ENCODE measurements at places on chromosomes 2 and 18.

- DNase-seq, result no peak
Measured at GRCh38 chr18:66316701-66317100, 287.2 kb downstream of the CDH19 start.

DNA sequence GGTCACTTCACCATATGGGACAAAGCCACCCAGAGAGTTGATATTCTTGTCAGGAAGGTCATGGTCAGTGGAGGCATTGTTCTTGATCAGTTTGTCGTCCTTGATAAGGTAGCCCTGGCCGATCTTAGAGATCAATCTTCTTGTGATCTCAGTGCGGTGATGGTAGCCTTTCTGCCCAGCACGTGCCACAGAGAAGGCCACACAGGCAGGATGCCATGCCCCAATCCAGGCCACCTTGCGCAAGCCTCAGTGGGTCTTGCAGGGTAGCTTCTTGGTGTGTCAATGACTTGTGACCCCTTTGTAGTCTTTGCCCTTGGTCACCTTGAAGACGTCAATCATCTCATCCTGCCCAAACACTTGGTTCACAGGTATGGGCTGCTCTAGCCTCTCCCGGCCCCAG lies 143.9 kb upstream of the ASB18 start:
- DNase-seq, result no peak

GRCh38 chr2:55781542-55781941 lies 87.9 kb upstream of the PNPT1 start:
- DNase-seq, result no peak

GRCh38 chr2:120441744-120442471 lies 96.0 kb downstream of the INHBB start:
- DNase-seq, result no peak

DNA sequence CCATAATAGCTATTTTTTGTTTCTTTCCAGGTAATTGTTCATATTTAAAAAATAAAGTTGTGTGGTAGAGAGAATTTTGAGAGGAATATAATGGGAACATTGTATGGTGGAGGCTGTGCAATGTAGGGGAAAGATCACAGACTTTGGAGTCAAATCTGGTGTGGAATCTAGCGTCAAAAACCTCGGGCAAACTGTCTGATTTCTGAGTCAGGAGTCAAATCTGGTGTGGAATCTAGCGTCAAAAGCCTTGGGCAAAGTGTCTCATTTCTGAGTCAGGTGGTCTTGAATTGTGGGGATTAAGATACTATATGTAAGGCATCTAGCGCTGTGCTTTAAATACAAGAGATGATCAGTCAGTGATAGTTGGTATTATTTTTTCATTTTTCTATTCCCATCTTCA lies 5.1 kb downstream of the PTPN4 start:
- DNase-seq, result no peak

GRCh38 chr2:98665677-98666076 lies 57.3 kb downstream of the UNC50 start:
- no peak for DNase-seq

DNA sequence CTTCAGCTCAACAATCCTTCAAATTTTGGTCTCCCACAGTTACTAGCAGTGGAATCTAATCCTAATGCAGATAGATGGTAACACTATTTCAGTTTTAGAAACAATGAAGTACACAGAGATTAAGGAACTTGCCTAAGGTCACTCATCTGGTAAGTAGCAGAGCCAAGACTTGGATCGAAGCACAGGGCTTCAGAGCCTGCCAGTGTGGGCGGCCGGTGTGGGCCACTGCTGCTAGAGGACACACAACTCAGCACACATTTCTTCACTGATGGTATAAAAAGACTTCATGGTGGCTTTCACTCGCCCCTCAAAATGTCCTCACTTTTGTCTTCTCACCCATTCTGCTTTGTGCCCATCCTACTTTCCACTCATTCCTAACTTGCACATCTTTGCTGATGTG lies 11.1 kb downstream of the C2orf74 start:
- DNase-seq, result no peak

DNA sequence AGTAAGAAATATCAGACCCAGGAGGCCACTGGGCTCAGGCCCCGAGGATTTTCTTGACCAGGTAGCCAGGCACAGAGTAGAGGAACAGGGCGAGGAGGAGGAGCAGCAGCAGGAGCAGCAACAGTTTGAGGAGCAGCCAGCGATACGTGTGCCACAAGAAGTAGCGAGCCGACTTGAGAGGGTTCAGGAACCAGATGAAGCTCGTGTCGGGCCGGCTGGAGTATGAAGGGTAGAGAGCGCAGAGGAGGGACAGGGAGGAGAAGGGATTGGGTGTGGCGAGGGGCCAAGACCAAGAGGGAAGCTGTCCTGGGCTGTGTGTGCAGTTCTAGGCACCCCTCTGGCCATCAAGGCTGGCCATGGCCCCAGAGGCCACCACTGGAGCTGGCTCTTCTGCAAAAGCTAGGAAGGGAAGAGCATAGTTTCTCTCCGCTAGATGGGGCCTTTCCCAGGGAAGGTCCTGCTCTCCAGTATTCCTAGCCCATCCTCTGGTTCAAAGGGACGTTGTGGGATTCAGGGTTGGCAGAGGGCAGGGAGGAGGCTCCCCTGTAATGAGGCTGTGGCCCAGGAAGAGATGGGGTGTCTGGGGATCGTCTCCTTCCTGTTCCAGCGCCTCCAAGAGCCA lies 17.8 kb downstream of the OTOF start:
- DNase-seq, result no peak

DNA sequence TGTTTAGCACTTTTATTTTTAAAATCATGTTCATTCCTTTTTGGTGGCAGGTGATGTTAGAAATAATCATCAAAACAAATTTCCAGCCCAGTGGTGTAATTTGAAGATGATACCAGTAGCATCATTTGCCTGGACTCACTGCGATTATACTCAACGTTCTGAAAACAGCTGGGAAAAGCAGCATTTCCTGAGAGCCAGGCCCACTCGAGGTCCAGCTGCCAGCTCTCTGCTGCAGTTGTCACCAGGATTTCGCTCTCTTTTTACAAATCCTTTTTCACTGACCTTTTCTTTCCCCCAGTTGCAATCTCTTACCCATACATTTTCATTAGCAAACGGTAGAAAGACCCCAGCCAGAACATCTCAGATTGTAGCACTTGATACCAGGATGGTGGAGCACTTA lies 110.6 kb upstream of the LYPD1 start:
- DNase-seq, result no peak

DNA sequence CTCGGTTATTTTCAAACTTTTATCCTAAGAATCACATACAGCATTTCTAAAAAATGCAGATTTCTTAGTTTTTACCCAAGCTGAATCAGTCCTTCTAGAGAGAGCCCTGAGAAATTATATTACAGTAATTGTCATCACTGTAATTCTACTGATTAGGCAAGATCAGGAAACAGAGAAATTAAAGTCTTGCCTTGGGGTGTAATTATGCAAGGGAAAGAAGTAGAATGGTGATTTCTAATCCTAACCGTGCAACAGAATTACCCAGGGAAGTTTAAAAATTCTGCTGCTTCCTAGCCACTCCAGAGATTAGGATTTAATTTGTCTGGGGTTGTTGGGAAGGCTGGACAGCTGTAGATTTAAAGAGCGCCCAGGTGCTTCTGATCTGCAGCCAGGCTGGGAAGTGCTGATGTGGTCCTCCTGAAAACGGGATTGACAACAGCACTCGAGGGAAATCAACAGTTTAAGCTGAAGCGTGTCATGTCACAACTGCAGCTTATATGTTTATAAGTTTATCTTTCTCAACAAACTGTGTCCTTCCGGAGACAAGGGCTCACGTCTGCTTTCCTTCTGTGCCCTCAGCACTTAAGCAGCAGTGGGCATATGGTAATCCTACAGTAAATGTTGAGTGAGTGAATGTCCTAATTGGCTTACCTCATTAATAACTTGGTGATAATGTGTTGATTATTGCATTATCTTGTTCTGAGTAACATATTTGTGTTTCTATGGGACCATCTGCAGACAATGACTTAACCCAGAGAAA lies 671.9 kb upstream of the SOX11 start:
- DNase-seq, result no peak

GRCh38 chr2:28480403-28481049 lies 15.3 kb upstream of the PLB1 start:
- no peak for DNase-seq

DNA sequence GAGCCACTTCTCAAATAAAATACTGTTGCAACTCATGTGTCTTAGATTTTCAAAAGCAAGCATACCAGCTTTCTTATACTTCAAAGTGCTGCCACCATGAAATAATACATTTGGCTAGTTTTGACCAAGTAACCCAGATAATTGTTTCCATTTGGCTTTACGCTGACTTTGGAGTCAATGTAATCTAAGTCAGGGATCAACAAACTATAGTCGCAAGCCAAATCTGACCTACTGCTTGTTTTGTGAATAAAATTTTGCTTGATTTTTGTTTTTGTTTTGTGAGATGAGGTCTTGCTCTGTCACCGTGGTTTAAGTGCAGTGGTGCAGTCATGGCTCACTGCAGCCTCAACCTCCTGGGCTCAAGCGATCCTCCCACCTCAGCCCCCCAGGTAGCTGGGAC lies 65.0 kb downstream of the OXER1 start:
- DNase-seq, result no peak

DNA sequence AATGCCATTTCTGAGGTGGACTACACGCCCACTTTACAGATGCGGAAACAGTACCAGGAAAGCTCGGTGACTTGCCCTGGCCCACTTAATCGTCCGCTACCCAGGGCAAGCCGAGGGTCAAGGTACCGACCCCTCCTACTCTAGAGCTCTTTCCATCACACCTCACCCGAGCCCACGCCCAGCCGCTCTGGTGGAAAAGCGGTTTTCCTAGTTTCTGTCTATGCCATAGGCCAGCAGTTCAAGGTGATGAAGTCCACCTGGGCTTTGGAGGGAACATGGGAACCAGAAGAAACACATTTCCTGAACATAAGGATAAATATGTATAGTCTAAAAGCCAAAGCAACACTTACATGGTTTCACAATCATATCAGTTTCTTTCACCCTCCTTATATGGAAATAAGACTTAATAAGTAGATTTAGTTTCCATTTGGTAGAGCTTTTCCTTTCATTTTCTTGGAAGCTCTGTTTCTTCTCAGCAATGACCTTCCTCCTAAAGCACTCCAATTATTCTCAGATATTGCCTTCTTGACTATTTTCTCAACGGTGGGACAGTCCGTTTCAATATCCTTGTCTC lies 567 bp downstream of the VWA3B start:
- DNase-seq, result no peak

DNA sequence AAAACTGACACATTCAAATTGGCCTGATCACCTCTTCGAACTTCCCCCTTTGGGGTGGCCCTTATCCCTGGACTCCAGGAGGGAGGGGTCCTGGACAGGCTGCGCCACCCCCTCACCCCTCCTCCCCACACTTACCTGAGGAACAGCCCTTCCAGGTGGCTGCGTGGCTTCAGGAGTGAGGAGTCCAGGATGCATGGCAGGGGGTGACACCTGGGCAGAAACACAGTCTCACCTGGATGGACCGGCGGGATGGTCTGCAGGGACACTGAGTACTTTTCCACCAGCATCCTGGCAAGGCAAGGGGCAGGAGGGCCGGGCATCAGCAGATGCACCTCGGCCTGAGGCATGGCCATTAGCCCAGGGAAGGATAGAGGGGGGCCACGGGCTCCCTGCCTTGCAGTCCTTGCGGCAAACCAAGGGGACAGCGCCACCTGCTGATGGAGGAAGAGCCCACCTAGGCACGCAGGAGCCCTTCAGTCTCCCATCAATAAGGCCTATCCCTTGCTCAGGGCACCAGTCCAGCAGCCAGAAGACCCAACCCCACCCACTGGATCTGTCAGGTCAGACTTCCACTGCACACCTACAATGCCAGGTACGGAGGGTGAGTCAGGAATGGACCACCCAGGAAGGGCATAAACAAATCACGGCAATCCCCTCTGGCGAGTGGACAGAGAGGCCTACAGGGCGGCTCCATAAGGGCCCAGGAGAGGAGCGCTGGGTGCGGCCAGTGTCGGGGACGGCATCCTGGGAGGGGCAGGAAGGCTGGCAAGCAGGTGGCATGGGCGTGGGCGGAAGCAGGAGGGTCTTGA lies 26.0 kb downstream of the FAM178B start:
- peak; percentile 62 for DNase-seq

GRCh38 chr2:148998165-148998830 lies 40.2 kb upstream of the LYPD6B start:
- DNase-seq, result no peak

DNA sequence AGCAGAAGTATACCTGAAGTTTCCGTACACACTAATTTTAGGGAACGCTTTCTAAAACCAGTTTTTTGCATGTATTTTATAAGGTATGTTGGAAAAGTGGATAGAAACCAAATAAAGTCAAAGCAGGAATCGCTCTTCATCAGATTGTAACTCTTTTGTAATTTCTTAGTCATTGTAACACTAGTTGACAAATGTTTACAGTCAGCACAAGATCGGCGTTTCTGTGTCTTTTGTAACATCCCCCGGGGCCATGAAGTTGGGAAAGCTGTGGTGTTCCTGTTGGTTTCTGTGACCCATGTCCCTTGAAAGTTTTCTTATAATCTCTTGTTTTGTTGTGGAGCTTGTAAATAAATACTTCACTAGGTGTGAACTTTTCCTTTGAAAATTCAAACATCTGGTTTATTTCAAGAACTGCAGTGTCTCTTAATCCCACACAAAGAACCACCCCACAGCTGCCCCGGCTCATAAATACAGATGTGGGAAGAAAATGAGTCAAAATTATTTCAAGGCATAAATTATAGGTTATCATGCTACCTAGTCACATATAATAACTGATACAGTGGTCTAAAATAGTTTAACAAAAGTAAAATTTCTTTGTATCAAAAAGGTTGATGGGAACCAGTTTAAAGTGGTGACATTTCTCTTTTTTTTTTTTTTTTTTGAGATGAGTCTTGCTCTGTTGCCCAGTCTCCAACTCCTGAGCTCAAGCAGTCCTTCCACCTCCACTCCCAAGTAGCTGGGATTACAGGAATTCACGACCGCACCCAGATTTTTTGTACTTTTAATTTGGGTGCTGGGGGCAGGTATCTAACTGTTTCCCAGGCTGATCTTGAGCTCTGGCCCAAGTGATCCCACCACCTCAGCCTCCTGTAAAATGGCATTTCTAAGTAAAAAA lies 751 bp upstream of the NMI start:
- DNase-seq, result no peak

DNA sequence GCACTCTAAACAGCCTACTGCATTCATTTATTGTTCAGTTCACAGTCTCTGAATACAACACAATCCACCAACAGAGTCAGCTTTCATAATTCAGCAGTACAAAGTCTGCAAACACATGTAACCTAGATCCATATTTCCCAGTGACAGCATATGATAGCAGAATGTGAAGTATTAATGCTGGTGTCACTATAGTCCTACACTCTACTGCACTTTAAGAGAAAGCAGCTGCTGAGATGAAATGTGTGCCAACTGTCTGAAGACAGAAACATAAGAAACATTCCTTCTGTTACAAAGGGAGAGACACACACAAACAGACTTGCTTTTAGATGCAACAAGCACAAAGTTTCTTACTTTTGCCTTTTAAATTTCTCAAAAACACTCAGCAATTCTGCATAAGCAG lies 441.8 kb downstream of the ZEB2 start:
- DNase-seq, result no peak

- no peak for DNase-seq
Measured at GRCh38 chr2:207619764-207620203, 5.4 kb downstream of the METTL21A start.

GRCh38 chr2:7758073-7758759 lies 841.0 kb downstream of the RNF144A start:
- DNase-seq, result no peak

Measured in T-helper 17 cell (primary cell).